MG63 (cell line): ENCODE measurements at places on chromosomes 11 and 22. TPM values are rescaled to one million over a fixed set of nuclear protein-coding genes. Genes with fewer than 3 reads are reported as not detected.

Gene DCHS1
- 4.3 and 5.4 TPM in 2 replicates for total RNA-seq

Gene OR52N4
- total RNA-seq: not detected in 2 replicates

Gene TRPM5
- not detected in 2 replicates for total RNA-seq

DNA sequence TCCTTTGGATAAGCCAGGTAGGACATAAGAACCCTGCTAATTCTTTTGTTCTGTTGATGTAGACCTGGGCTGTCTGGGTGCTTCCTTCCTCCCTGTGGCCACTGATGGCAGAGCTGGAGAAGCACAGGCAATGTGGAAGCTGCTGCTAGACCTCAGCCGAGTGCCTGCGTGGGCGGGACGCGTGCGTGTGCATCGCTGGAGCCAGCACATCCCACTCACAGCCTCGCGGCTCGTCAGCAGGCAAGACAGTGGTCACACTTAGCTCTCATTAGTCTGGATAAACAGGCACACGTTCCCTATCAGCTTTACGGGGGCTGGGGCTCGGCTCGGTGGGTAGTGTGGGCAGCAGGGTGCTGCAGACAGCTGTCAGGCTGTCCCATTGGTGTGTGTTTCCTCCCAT is 155.7 kb downstream of the GRIK4 start:
- peak; percentile 7 for DNase-seq

- DNase-seq: no peak
Observed at GRCh38 chr11:120996973-120997372, 26.9 kb upstream of the TBCEL start.

- DNase-seq: no peak
Observed at GRCh38 chr22:29292379-29292778, 14.1 kb upstream of the GAS2L1 start.

DNA sequence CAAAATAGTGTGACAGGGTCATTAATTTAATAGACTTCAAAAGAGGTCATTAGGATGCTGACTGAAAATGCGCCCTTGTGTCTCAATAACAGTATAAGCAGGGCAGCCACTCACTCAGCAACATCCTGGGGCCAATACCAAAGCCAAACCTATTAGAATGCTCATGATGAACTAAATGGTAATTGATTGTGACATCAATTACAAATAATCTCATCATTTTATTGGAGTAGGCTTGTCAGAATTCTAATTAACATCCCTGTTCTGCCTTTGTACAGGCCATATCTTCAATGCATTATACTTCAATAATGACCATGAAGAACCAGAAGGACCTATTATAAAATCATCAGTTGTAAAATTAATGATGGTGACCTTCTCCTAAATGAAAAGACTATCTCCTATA is 64.2 kb downstream of the DNAJC24 start:
- DNase-seq: no peak

DNA sequence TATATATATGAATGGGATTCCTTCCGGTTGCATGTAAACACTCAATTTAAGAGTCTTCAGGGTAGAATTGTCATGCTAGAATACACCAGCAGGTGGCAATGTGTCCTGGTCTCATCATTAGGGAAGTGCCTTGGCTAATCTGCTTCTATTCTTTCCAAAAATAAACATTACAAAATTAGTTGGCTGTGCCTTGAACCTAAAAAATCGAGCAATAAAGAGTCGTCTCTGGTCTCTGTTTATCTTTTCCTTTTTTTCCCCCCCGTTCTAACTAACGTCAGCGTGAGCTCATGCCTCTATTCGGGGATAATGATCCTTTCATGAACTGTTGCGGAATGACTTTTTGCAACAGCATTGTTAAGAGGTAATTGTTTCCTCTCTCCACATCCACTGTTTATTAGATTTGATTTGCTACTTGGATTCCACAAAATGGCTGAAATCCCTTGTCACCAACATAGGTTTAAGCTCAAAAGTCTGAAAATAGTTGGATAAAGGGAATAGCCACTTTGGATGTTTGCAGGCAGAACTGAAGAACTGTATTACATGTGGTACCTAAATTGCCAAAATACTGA is 1.2 kb upstream of the ARHGEF12 start:
- DNase-seq: peak; percentile 48

DNA sequence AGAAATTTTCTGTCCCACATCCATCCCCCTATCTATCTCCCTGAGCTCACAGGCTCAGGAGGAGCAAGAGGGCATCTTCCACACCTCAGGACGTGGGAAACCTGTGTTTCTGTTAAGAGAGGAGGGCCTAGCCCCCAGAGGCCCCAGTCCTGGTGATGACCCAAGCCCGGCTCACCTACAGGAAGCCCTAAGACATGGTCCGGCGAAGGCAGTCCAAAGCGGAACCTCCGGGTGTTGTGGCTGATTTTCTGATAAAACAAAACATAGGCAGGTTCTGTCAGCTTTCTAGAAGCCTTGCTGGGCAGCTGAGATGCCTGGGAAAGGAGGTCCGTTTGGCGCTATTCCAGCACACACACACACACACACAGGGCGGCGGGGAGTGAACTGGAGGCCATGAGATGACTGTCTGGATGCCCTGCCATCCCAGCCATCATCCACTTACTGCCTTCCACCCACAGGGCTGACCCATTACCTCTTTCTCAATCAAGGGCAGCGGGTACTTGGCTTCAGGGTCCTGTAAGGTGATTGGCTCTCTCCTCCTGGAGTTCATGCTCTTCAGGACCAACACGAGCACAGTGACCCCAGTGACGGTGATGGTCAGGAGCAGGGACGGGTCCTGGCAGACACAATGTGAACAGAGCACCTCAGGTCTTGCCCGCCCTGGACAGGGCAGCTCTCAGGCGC is 882 bp downstream of the CYB5R2 start:
- no peak for DNase-seq

DNA sequence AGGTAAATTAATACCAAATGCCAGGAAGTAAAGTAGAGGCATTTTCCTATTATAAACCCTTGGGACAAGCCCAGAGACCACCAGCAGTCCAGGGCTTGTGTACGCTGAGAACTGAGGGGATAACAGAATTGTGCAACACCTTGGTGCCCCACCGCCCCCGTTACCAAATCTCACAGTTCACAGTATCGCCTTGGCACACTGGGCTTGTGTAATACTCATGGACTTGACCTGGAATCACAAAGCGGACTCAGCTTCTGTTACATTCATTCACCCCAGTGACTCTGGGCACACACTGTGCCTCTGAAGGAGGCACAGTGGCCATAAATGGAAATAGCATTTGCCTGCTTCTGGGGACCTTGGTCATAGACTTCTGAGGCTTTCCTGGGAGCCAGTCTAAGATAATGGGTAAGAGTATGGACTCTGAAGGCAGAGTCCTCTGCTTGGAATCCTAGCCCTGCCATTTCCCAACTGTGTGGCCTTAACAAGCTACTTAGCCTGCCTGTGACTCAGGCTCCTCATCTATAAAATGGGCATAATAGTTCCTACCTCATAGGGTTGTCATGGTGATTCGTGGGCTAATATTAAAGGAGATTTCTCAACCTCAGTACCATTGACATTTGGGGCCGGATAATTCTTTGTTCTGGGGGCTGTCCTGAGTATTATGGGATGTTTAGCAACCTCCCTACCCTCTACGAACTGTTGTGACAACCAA is 53.7 kb downstream of the TIMP3 start:
- DNase-seq: no peak
